ENCODE measurements at places on chromosomes 16 and 17.

- DNase-seq: no peak
Measured at GRCh38 chr17:8153031-8153451, 837 bp upstream of the PER1 start.

DNA sequence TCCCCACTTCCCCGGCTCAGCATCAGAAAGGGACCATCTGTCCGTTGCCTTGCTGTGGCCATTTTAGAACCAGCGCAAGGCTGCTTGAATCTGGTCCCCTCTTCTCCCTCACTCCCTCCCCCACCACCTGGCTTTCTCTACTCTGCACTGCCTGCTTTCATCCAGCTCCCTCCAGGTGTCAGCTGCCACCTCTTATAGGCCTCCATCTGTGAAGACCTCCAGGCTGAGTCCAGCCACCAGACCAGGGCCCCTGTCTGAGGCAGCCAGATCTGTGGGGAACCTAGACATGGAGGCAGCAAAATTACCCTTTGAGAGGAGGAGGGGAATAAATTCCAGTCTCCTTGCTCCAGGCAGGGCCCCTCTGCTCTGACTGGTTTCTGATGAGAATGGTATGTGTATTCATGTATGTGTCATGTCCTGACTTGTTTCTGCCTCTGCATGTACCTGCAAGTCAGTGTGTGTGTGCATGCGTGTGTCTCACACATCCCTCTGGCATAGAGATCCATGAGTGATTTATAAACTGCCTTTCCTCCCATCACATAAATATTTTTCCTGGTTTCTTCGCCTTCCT is 21.1 kb downstream of the MINK1 start:
- no peak for DNase-seq

- DNase-seq: no peak
Measured at GRCh38 chr16:21167929-21168602, 9.6 kb downstream of the LDAF1 start.

DNA sequence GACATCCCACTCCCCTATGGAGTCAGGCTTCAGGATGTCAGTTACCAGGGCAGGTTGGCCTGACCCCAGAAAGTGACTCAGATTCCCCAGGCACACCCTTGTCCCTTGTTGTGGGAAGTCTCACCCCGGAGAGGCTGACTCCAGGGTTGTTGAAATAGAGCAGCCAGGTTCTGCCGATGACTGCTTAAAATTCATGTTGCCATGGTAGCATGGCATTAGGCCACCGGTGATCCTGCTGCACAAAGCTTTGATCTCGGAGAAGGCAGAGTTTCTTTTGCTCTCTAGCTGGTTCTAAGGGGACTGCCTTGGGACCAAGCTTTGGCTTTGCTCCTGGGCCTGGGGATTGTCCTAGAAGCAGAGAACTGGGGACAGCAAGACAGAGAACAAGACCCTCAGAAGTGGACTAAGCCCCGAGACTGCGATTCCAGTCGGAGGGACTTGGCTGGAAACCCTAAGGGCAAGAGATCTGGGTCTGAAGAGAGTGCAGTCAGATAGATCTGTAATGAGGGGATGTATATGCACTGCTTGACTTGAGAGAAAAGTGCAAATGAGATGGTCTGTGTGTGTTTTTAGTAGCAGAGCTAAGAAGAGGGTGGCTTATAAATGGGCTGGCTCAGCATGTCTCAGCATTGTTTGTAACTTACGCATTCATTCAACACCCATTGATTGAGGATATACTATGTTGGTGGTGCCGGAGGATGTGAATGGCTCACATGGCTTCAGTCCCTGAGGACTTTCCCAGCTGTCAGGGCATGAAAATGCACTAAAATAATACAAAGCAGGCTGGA is 106.9 kb downstream of the RGS9 start:
- no peak for DNase-seq

- no peak for DNase-seq
Measured at GRCh38 chr17:49249292-49249794, 18.8 kb upstream of the PHOSPHO1 start.

- DNase-seq: no peak
Measured at GRCh38 chr16:85360323-85361277, 248.3 kb upstream of the CIBAR2 start.

DNA sequence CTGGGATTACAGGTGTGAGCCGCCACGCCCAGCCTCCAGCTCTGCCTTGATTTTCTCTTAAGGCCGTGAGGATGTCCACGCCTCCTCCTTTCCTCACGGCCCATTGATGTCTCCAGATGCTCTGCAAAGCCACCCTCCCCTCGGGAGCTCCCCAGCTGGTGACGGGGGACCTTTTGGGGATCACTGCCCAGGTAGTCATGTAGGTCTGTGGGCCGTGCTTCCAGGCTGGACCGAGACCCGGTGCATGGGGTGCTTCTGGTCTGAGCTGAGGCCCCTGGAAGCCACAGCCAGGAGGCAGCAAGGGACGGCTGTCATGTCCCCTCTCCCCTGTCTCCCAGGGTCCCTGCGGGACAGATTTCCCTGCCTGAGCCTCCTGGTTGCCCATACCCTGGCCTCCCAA is 277.8 kb downstream of the SEC14L1 start:
- DNase-seq: no peak

DNA sequence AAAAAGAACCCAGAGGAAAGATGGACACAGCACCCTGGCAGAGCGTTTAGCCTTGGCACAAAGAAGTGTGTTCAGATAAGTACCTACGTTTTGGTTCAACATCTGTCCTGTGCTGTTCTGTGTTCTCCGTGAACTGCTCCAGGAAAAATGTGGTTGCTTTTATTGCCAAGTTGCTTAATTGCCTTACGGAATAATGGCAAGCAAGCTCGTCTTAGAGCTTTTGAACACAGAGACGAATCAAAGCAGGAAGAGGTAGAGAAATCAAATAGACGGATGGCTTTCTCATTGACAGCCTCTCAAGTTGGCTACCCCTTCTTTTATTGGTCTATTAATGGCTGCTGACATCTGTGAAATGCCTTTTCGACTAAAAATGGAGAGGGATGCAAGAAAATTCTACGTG is 911.1 kb upstream of the EEF2KMT start:
- DNase-seq: no peak

- DNase-seq: no peak
Measured at GRCh38 chr17:65079489-65079900, 23.0 kb upstream of the GNA13 start.
